ENCODE measurements at places on chromosomes 6 and 20. TPM values are rescaled to one million over a fixed set of nuclear protein-coding genes. Genes with fewer than 3 reads are reported as not detected.
A peak's percentile ranks its signal among the peaks of the same experiment; 100 is the strongest.

Gene DAAM2
- total RNA-seq, result not detected

DNA sequence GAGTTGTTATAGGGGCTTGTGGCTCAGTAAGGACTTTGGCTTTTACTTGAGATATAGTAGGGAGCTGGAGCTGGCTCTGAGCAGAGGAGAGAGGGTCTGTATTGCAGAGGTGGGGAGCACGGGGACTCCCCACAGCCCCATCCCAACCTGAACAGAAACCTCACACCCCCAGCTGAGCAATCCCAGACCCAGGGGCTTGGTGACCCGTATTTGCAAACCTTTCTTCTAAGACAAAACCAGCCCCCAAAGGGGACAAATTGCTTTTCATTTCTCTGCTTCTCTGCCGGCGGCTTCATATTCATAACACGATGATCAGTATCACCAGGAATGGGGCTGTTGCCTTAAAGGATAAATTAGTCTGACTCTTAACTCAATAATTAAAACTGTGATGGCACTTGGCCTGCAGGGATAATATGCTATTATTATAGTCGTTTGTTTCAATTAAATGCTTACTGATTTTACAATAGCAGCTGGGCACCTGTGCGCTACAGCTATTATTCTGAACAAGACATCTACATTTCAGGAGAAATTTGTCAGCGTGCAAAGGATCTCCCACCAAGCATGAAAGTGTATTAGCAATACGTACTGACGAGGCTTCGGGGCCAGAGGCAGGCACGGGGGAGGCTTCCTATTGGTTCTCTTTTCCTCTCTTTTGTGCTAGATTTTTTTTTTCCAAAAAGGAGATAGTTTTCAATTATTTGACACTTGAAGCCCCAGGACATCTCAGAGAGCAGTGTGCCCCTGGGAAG, 118.1 kb downstream of the TOX2 start:
- no peak for DNase-seq

Gene THEMIS
- 39.9 TPM for total RNA-seq

DNA sequence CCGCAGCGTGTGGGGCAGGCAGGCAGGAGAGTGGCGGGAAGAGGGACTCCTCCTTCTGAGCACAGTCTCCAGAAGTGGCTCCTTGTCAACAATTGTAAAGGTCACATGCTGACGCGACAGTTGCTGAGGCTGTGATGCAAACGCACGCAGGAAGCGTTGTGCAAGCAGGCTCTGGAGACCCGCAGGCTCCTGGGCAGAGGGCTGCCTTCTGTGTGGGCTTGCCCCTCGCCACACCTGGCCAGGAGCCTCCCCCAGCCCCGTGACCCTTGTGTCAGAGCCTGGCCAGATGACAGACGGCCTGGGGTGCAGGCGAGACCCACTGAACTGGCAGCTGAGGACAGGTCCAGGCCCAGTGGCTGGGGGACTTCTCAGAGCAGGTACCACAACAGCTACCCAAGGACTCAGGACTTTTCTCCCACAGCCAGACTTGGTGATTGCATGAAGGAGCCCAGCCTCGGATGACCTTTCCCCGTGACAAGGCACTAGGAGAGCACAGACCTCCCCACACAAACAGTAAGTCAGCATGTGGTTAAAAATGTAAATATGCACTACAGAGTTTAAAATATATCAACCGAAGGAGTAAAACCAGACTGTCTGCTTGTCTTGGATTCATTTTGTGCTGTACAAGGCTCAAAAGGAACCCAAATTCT, 222.1 kb upstream of the RREB1 start:
- DNase-seq, result no peak

- DNase-seq, result no peak
Observed at GRCh38 chr20:51014797-51015722, 7.8 kb downstream of the KCNG1 start.

- DNase-seq, result no peak
Observed at GRCh38 chr6:89575562-89575960, 63.0 kb downstream of the LYRM2 start.

DNA sequence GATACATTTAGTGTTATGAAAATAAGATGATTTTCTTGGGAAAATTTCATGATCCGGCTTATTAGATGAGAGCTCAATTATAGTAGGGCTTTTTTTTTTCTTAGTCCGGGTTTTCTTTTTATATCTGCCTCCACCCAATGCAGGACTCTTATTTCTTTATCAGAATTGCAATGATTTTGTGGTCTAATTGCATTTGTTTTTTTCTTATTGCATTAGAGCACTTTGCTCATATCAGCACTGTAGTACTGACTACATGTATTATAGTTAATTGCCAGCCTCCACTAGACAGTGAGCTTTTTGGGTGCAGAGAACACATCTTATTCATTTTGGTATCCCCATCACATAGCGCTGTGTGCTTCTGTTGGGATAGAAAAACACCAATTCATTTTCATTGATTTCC, 50.0 kb downstream of the FBXO5 start:
- no peak for DNase-seq

DNA sequence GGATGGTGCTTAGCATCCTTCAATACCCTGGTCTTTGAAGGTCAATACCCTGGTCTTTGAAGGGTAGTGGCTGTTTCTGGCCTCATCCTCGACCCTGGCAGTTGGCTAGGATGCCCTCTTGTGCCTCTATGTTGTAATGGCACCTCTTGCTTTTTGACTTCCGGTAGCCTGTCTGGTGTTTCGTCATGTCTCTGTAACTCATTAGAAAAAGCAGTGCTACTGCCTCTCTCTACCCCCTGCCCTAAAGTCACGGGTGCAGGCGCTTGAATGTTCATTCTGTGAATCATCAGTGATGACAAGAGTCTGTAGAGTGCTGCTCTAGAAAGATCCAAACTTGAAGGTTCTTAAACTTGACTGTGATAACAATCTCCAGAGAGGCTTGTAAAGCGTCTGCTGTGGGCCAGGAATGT, 28.3 kb downstream of the RSPO4 start:
- DNase-seq, result no peak

DNA sequence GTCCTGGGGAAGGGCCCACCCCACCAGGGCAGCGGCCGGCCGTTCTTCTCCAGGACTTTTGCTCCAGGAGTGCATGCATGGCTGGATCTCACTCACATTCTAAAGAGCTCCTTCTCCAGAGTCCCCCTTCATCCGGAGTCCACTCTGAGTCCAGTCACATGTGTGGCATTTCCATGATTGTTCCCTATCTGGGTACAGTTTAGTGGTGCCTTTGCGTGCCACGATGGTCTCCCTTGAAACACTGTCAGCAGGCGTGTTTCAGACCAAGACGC, 20.9 kb downstream of the OSBPL2 start:
- DNase-seq, result no peak

- no peak for DNase-seq
Observed at GRCh38 chr6:136550045-136550329, 235 bp downstream of the MAP7 start.

DNA sequence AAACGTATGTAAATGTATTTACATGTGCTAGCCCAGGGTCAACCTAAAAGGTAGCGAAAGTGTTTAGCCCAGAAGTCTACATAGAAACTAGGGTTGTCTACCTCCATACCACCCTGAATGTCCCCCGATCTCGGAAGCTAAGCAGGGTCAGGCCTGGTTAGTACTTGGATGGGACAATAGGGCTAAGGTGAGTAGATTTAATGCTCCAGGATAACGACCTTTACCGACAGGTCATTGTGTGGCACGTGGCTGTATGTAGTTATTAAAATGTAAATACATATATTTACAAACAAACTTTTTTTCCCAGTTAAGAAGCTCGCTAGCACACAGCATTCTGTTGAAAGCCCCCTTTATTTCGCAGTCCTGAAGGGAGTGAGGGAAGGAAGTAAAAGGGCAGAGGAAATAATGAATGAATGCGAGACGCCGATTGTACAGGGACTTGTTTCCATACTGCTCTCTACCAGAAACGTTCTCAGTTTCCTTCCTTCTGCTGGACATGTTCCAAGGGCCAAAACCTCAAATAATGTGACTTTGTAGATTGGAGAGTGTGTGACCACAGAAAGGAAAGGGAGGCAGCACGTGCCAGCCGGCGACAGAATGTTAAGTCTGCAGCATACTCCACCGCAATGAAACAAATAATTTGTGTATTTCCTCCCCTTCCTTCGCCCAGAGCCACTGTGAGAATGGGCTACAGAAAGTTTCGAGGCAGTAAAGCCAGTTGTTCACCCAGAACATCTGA, 612 bp downstream of the ADAT2 start:
- peak; percentile 43 for DNase-seq

Gene MYBL2
- 78.6 TPM for total RNA-seq

DNA sequence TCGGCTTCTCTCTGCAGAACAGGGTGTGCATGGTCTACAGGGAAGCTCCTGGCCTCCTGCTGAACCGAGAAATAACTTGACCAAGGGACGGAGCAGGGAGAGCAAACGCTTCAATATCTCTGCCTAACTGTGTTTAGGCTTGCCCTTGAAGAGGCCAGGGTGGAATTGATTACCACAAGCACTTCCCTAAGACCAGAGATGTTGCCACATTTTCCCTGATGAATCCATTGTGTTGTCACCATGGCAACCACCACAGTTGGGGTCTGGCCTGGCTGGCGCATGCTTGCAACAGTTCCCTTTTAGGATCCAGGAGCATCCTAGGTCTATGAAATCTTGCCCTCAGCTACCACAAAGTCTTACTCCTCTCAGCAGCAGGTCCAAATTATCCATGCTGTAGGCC, 213.5 kb upstream of the SULF2 start:
- DNase-seq, result no peak

GRCh38 chr6:30882759-30883684, 1.3 kb upstream of the DDR1 start:
- no peak for DNase-seq

DNA sequence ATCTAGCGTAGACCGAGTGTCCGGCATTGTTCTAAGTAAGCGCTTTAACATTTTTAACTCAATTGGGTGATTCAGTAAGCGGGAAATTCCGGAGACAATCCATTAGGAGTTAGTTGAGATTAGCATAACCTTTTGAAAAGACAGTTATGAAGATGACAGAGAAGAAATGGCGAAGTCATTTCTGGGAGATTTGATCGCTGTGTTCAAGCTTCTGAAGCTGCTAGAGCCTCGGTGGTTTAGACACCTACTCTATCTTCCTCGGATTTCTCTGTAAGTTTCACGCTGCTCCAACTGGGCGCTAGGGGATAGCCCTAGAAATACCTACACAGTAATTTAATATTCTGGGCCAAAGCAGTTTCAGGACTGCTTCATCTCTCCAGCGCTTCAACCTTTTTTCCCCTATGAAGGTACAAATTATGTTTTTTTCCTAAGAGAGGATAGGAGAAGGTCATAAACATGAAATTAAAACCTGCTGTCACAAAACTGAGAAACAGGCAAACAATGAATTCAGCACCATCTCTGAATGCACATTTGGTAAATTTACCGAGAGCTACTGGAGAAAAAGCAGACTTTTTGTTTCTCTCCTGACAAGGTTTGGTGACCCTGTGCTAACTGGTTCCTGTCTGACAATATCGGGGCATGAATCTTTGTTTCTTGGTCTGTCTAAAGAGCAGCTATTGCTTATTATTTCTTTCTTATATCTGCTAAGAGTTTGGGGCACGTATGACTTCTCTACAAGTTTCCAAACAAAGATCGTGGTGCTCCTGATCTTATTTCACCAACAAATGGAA, 22.4 kb downstream of the ZNF311 start:
- DNase-seq, result no peak

- no peak for DNase-seq
Observed at GRCh38 chr6:109339906-109340678, 42.2 kb downstream of the CD164 start.

Gene GUCA1A
- total RNA-seq, result not detected

DNA sequence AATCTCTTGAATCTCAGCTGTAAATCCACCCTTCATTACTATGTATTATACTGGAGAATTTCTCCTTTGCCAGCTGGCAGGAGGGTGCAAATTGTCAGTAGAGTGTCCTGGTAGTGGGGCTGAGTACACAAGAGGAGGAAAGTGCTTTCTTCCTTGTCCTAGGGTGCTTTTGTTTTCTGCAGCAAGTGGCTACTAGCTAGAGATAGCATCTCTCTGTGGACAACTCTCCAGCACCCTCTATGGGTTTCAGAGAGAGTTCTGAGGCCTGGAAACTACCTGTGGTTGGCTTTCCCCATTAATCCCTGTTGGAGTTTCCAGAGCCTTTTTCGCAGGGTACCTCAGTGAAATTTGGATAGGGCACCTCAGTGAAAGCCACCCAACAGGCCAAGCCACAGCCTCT, 422.5 kb upstream of the RGS17 start:
- DNase-seq, result no peak

Gene DNAH8
- total RNA-seq, result 0.20 TPM

- DNase-seq, result peak; percentile 69
Observed at GRCh38 chr6:24935366-24936152, at the start of gene RIPOR2. Gene RIPOR2, minus strand, starts transcription at chr6:24935960. Its CDS starts 62 bp downstream, at chr6:24935898.

- no peak for DNase-seq
Observed at GRCh38 chr6:26388014-26388413, 5.1 kb downstream of the BTN2A2 start.

Gene GJA1
- not detected for total RNA-seq

DNA sequence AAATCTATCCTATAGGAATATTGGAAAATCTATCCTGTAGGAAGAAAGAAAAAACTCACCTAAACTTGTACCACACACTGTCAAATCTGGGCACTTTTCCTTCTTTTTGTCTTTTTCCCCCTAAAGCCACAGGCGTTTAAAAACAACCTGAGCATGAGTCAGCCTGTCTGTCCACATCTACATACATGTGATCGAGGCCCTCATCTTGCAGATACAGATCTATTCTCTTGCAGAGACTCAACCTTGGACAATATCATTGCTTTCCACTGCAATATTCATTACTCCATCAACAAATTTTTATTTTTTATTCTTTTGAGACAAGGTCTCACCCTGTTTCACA, 95.9 kb upstream of the IYD start:
- no peak for DNase-seq

Gene CTCFL
- not detected for total RNA-seq

DNA sequence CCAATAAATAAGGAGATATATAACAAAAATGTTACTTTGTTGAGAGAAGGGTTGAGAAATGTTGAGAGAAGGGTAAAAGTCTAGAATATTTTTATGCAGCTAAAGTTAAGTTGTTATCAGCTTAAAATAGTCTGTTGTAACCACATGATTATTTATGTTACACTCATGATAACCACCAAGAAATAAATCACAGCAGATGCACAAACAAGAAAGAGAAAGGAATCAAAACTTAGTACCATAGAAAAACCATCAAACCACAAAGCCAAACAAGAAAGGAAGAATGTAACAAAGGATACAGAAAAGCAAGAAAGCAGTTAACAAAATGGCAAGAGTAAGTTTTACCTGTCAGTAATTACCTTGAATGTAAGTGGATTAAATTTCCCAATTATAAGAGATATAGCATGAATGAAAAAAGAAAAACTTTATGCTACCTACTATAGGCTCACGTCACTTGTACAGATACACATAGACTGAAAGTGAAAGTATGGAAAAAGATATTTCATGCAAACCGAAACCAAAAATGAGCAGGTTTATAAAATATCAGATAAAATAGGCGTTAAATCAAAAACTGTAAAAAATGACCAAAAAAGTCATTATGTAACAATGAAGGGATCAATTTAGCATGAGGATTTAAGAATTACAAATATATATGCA, 93.6 kb downstream of the STXBP5 start:
- no peak for DNase-seq
